ENCODE measurements at places on chromosomes 7 and 10.

DNA sequence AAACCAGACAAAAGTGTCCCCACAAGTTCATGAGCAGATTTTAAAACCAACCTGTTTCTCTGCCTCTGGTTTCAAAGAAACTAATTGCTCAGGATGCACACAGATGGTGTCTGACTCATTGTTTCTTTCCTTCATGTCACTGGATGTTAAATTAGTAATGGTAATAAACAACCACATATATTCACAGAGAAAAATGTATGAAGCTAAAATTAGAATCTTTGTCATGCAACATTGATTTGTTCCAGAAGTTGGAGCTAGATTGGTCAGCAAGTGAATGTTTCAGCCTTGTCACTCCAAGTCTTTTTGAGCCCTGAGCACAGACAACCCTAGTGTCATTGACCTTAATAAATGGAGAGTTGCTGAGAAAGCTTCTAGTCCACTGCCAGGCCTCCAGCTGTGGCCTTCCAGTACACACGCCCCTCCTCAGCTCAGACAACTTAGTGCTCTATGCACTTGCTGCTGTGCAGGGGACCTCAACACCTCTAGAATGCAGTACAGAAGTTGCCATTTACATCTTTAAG lies 175.9 kb downstream of the CCDC71L start:
- no peak for DNase-seq

DNA sequence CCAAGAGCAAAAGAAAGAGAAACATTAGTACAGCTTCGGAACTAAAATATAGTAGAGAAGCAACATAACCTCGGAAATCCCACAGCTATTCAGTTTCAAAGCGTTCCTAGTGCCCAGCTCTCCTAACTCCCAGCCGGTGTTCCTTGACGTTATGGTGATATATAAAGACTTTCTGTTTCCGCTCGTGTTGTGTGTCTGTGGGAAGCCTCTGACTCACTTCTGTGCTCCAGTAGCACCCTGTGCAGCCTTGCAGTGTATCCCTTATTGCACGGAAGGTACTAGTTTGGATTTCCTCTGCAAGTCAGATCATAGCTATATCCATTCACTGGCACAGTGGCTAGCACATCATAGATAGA lies 535 bp downstream of the ASAH2B start:
- DNase-seq, result no peak

DNA sequence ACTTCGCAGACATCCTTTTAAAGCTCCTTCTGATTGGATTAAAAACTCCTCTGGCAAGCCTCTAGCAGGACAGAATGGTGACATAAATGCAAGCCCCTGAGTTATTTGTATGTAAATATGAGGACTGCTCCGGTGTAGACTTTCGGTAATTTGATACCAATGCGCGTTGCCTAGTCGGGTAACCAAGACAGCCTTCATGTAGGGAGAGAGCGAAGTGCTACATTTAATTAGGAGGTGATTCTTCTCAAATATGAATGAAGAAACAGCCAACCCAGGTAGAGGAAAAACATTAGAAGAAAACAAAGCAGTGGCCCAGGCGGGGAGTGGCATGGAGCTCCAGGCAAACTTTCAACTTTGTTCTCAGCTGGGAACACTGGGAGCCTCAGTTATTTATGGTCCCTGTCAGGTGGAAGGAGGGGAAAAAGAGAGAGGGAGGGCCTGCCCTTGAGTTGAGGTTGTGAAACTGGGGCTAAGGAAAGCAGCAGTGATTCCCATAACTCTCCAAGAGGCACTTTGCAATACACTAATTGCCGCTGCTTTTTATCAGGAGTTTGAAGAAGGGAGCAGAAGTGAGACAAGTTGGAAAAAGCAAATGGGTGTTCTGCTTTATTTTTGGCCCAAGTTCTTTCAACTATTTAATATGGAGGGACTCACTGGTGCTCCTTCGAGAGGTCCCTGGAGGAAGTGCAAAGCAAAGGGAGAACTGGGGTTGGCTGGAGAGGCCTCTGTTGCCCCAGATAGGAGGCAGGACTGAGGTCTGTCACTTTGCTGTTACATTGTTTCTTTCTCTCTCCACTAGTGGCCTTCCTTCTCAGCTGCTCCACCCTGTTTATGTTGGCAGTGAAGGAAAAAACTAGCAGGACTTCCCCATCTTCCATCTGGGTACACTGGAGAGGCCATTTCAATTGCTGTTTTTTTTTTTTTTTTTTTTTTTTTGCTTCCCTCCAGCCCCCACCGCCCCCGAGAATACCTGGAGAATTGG lies 234.6 kb upstream of the CCDC6 start:
- DNase-seq, result no peak

DNA sequence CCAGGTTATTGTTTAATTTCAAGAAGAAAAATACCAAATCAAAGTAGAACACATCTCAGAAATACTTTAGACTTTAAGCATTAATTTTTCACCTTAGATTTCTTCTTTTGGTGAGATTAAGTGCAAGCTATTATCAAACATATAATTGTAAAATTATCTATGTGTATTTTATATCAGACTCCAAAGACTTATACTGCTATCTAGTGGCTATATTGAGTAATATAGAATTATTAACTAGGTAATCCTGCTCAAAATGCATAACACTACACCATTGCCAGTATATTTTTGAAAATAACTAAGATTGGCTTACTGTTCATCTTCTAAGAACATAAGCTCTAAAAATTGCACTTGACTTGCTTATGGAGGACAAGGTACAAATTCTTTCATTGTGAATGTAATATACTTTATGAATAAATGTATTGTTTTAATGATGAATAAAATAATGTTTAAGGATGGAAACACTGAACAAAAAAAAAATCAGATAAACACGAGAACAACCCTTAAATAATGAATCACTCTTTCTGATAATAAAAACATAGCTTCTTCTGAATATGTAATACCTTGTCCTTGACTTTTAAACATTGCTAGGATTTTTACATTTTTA lies 86.7 kb upstream of the GNAI1 start:
- DNase-seq, result peak; percentile 33

GRCh38 chr10:121573538-121573941 lies 24.7 kb downstream of the FGFR2 start:
- no peak for DNase-seq

DNA sequence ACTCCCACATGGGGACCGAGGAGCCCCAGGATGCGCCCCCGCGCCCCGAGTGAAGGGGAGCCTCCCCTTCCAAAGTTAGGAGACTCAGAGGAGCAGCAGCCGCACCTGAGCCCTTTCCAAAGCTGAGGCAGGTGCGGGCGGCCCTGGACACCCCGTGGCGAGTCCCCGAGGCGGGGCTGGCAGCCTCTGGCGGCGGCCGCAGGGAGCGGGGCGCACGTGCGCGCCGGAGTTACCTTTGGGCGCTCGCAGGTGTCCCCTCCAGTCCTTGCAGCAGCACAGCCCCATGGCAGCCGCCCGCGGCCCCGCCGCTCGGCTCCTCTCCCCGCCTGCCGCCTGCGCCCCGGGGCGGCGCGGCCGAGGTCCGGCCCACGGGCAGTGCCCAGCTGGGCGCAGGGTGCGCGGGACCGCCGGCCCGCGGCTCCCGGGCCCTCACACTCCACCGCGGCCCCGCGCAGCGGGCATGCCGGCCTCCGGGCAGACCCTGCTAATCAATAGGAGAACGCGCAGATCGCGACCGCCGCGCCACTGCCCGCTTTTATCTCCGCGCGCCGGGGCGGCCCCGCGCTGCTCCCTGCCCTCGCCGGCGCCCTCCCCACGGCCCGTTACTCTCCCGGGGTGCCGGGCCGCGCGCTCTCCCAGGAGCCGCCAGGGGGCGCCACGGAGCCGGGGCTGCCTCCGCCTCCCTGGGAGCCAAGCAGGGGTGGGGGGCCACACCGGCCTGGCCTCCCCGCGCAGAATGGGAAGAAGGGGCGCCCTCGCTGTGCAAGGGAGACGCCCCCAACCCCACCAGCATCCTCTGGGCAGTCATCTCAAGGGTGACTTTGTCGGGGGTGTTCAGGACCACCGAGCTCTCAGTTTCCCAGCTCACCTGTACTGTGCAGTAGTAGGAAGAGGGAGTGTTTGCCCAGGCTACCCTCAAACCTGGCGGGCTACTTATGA lies 80.8 kb downstream of the ARHGAP22 start:
- DNase-seq, result peak; percentile 73

DNA sequence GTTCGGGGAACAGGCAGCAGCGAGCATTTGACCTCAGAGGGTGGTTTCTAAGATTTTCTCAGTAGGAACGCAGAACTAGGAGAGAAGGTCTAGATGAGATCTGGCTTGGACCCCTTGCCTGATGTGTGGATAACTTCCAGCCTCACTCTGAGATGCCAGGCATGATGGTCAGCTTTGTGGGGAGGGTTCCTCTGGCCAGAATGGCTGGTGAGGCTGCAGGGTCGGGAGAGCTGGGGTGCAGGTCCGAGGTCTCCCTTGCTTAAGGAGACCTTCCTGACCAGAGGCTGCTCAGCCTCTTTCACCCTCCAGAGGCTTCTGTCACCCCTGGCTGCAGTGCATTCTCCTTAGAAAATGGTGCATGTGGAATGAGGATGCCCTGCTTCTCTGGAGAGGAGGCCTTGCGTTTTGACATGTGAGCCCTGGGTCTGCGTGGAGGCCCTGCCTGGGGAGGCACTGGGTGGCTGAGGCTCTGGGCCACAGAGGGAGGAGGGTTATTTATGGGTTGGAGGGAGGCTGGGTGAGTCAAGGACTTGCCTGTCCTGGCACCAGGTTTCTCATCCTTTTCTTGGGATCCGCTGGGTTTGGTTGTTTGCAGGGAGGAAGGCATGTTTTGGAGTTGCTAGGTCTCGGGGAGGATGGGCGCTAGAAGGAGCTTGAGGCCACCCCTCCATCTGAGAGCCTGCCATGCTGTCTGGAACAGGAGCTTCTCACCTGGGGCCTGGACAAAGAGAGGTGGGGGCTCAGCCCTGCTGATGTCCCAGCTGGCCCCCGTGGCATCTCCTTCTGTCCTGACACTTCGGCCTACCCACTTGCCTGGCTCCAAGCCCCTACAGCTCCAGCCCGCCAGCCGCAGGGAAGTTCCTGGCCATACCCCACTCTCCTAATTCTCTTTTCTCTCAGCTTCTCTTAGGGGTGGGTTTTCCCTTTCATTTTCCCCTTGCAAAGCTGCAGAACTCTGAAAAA lies 3.9 kb downstream of the FAM241B start:
- no peak for DNase-seq

DNA sequence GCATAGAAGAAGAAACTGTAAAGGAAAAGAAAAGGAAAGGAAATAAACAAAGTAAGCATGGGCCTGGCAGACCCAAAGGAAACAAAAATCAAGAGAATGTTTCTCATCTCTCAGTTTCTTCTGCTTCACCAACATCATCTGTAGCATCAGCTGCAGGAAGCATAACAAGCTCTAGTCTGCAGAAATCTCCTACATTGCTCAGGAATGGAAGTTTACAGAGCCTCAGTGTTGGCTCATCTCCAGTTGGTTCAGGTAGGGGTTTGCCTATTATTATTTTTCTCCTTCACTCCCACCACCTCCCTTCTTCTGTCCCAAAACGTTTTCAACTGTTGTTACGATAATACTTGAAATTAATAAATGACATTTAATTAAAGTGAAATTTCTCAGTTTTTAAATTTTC lies 139.6 kb downstream of the MLLT10 start:
- DNase-seq, result no peak

GRCh38 chr10:112424651-112425050 lies 22.1 kb downstream of the ZDHHC6 start:
- no peak for DNase-seq

GRCh38 chr10:104333032-104333727 lies 5.1 kb downstream of the ITPRIP start:
- no peak for DNase-seq

DNA sequence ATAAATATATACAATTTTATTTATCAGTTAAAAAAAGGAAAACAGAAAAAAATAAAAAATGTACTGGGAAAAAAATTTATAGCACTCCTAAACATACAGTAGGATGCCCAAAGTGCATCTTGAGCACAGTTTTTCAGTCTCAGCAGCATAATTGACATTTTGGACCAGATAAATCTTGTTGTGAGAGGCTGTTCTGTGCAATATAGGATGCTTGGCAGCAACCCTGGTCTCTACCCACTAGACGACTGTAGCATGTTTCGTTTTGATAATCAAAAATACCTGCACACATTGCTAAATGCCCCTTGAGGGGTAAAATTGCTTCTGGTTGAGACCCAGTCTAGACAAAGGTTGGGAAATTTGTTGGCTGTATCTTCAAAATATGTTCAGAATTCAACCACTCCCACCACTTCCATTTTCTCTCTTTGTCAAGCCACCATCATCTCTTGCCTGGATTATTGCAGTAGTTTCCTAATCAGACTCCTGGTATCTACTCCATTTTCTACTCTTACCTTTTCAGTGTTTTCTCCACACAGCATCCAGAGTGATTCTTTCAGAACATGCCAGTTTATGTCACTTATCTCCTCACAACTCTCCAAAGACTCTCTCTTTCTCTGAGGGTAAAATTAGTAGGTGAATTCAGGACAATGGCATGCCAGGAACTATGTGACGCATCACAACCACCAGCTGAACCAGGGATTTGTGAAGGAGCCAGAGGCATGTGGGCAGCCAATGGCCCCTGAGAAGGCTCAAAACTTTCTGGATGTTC lies 91.4 kb downstream of the GPR85 start:
- DNase-seq, result no peak

DNA sequence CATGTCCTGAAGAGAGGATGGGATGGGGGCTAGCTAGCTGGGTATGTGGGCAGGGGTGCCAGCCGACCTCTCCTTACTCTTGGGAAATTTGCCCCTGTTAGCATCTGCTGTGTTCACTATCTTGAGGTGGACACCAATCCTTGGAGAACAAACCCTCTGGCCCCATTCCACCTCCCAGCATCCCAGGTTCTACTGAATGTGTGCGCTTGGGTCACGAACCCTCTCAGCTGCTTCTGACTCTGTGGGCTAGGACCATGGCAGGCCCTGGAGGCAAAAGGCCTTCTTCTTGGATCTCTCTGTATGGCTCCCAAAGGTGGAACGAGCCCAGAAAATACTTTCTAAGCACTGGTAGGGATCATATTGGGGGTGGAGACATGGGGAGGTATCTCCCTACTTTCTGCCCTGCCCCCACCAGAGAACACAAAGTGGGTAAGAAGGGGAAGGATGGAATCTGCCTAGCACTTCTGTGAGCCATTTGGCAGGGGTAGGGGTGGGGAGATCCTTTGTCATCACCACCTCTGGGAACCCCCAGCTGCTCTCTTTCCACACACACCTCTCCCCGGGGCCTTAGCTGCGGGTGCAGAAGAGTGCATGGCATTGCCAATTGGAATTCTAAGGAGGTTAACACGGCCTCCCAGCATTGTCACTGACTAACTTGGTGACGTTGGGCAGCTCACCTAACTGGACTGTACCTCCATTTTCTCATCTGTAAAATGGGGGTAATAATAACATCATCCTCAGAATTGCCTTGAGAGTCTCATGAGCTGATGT lies 7.7 kb downstream of the UNC5B start:
- DNase-seq, result no peak

GRCh38 chr10:78042752-78043104 lies 9.1 kb downstream of the RPS24 start:
- no peak for DNase-seq
